ENCODE measurements at places on chromosomes 3 and 15.

DNA sequence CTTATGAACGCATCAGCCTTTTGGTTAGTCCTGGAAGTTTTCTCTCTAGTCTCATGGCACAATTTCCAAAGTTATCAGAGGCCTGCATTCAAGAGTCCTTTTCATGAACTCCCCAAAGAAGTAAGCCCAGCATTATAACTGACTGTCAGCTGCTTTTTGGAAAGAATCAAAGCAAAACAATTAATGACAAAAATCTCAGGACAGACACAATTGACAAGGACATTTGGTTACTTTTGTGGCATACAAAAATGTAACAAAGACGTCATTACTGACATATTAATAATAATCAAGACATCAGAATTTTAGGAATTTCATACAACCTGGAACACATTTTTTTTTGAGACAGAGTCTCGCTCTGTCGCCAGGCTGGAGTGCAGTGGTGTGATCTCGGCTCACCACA, 21.2 kb downstream of the KATNBL1 start:
- DNase-seq, result no peak

DNA sequence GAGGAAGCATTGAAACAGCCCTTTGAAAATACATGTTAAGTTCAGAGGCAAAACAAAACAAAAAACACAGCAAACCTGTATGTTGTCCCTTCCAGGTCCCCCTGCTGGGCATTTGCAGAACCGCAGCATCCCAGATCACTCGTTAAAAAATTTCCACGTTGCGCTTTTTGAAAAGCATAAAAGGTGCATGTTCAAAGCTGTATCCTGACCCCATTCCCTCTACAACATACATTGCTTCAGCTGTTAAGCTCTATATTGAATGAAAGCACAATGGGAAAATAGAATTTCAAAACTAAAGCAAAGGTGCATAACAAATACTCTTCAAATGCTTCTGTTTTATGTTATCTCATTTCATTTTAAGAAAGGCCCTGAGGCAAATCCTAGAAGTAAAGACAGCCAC, 328.3 kb downstream of the THSD4 start:
- peak; percentile 63 for DNase-seq

- DNase-seq, result no peak
These were observed 2.4 kb downstream of the ADAMTS9 start for GRCh38 chr3:64685331-64685799.

- DNase-seq, result peak; percentile 69
These were observed 58.3 kb upstream of the TRAK1 start for GRCh38 chr3:42032693-42033349.

- no peak for DNase-seq
These were observed 3.3 kb downstream of the RHOV start for GRCh38 chr15:40870716-40871115.

GRCh38 chr15:73941871-73942635, 15.8 kb downstream of the LOXL1 start:
- DNase-seq, result no peak

DNA sequence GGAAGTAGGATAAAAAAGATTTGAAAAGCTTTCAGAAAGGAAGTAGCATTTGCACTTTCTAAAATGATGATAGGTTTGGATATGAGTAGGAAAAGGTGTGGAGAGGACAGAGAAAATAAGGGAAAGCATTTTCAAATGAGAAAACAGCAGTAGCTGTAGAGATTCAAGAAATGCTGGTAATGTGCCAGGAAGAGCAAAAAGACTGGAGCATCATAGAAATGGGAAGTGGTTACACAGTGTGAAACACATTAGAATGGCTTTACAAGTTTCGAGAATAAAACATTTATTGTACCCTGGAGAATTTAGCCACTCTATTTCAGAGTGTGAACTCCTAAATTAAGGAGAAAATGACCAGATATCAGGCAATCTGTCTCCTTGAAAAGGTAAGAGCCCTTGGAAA, 108.3 kb upstream of the CHL1 start:
- no peak for DNase-seq

GRCh38 chr3:127746400-127747057, 73.8 kb downstream of the ABTB1 start:
- DNase-seq, result no peak

GRCh38 chr3:182487143-182487542, 306.2 kb upstream of the ATP11B start:
- DNase-seq, result no peak

DNA sequence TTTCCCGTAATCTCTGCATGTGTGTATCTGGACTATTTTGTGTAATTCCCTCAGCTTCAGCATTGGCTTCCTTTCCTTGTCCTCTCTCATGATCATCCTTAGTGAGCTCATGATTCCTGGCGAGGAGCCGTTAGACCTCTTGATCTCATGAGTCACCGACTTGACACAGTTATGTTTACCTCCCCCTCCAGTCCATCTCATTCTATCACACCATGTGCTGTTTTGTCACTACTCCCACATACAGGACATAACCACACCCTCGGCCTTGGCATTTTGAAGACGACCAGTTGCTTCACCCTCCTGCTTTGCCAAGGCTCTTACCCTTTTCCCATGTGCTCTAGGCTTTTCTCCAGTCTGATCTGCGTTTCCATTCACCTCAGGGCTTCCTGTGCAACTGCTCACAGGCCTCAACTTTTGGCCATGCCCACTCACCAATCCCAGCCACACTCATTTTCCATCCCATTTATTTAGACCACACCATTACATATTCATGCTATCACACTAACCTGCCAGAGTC, 41.5 kb downstream of the CP start:
- DNase-seq, result peak; percentile 99

DNA sequence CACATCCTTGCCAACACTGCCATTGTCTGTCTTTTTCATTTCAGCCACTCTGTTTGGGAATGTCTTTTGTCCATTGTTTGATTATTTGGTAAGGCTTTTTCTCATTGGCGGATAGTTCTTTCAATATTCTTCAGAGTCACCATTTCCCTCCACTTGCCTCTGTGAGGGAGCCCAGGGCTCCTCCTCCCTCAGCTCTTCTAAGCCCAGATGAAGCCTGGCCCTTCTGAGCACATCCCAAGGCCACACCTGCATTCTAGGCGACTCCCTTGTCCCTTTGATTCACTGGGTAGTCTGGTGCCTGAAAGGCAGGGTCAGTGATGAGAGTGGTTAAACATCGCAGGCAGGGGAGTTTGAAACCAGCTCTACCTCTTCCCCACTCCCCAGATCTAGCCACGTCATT, 12.4 kb upstream of the LTF start:
- no peak for DNase-seq

- DNase-seq, result no peak
These were observed 34.9 kb upstream of the MAGI1 start for GRCh38 chr3:66073464-66074141.

DNA sequence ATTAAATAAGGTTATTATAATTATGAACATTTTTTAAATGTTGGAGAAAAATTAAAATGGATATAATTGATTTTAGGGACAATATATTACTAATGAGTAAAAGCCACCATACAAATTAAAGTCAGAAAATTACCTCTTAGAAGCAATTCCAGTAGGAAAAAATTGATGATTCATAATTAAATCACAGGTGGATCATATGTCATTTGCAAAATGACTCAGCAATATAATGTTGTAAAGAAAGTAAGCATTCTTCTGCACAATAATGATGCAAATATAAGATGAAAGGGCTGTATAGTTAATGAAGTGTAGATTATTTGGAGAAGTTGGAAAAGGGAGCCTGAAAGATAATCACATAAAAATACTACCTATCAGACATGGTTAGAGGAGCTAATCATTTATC, 25.8 kb downstream of the ZPLD1 start:
- DNase-seq, result no peak

- DNase-seq, result no peak
These were observed 35.1 kb downstream of the CMTM6 start for GRCh38 chr3:32467333-32468070.

GRCh38 chr15:95911570-95912279, 418.8 kb upstream of the NR2F2 start:
- DNase-seq, result no peak

DNA sequence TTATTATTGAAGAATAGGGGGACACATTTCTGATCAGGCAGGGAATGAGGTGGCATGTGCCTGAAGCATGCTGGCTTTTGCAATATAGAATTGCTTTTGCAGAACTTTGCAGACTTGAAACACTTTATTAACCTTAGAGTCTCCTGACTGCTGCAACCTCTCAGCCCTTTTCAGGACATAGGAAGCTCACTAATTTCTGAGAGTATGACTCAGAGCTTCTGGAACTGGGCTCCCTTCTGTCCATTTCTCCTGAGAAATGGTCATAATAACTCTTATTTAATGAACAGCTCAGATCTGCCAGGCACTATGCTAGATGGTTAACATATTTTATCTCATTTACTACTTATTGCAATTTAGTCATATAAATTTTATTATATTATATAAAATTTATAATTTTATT, 38.6 kb upstream of the DGKG start:
- peak; percentile 18 for DNase-seq
